ENCODE measurements at places on chromosomes 13 and 19. TPM values are rescaled to one million over a fixed set of nuclear protein-coding genes. Genes with fewer than 3 reads are reported as not detected.

- peak; percentile 90 for DNase-seq
Measured at GRCh38 chr19:33430674-33431277, 57.3 kb downstream of the CEBPG start.

DNA sequence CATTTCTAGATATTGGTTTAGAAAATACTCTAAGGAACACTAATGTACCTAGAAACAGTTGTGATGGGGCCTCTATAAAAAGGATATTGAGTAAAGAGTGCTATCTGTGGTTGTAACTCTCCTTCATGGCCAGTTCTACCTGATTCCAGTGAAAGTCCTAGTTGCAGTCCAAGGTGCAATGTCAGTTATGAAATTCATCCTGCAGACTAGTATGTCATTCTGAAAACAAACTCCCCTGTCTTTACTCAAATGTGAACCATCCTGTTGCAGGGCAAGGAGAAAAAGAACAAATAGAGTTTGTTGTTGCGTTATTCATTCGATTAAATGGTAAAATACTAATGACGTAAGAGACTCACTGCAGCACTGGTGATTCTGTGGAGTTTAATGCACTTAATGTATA is 18.3 kb upstream of the N4BP2L1 start:
- no peak for DNase-seq

GRCh38 chr13:26952551-26953143 is 192.1 kb upstream of the GPR12 start:
- DNase-seq = no peak

DNA sequence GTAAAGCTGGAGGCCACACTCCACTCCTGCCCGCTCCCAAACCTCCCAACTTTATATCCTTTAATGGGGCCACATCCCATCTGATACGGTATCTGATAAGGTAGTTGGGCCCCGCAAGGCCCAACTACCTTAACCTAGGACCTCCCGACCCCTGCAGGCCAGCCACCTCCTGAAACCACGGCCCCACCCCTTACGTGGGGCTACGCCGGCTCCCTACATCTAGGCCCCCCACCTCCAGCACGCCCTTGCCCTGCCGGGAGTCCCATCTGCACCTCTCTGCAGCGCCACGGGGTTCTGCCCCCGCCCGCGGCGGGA is 2.2 kb downstream of the IGFLR1 start:
- no peak for DNase-seq

GRCh38 chr13:106499896-106500295 is 35.6 kb downstream of the EFNB2 start:
- no peak for DNase-seq

DNA sequence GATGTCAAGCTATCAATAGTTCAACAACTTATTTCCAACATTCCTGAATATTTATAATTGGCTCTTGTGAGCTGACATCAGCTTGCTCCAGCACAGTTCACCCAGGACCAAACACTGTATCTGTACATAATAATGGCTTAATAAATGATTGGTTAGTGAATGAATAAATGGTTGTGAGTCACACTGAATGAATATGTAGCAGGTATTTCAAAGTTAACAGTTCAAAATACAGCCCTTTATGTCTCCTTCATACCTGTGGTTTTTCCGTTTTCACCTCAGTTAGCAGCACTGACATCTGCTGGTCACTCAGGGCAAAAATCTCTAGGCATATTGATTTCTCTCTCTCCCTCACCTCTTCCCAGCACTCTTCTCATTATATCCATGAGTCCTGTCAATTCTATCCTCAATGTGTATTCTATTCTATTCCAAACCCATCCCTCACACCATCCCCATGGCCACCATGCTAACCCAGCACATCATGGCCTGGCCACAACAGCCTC is 76.3 kb downstream of the PEG3 start:
- DNase-seq = peak; percentile 30

DNA sequence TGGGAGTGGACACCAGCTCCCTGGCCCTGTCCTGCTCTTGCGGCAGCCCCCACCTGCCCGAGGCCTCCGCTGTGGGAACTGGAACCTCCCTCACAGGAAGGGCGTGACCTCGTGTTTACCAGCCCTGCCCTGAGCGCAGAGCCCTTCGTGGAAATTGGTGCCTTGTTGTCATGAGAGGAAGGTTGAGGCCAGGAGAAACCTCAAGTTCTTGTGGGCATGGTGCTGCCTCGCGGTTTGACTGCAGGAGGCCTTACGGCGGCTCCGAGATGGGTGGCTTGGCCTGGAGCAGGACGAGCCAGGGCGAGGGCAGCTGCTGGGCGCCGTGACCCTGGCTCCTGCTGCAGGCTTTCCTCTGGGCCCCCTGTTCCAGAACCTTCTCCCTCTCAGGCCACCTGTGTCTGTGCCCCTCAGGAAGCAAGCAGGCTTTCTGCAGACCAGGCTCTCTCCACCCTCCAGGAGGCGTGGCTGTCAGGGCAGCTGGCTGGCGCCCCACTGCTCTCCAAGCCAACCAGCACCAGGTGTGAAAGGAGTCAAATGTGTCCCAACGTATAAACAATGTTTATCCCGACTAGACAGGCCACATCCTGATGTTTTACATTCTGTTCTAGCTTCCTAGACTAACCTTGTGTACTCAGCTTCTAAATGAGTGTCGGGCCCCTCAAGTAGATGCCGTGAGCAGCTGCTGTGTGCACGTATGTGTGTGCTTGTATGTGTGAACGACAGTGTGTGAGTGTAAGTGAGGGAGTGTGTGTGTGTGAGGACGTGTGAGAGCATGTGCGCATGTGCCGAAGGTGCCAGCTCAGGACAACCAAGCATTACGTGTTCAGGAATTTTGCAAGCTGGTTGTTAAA is 10.4 kb upstream of the RASA3 start:
- peak; percentile 30 for DNase-seq

GRCh38 chr13:50453188-50453587 is 390.3 kb downstream of the DLEU7 start:
- DNase-seq = no peak

DNA sequence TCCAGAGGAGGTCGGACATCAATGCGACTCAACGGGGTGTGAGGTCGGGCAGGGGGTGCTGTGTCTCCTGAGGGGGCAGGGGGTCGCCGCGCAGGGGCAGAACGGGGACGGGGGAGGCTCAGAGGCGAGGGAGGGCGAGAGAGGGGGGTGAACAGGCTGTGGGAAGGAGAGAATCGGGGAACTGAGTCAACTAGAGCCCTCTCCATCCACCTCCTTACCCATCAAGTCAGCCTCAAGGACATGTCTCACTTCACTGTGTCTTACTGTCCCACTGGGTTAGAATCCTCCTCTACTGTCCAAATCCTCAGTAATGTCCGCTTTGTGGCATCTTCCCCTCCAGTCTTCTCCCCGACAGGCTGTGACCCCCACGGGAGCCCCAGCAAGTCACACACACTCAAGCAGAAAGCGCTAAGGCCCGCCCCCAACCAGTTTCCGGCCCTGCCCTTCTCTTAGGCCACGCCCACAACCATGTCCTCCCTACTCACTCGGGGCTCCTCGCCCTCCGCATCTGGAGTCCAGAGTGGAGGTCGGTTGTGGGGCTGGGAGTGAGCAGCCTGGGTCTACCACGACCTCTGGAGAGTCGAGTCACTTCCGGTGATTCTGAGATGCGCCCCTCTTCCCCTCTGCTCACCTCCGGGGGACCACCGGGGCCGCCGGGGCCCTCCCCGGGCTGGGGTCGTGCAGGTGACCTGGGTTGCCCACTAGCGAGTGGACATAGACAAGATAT is 9.3 kb downstream of the PLEKHA4 start:
- DNase-seq = no peak

- no peak for DNase-seq
Measured at GRCh38 chr13:113451951-113452421, 1.3 kb downstream of the ADPRHL1 start.

DNA sequence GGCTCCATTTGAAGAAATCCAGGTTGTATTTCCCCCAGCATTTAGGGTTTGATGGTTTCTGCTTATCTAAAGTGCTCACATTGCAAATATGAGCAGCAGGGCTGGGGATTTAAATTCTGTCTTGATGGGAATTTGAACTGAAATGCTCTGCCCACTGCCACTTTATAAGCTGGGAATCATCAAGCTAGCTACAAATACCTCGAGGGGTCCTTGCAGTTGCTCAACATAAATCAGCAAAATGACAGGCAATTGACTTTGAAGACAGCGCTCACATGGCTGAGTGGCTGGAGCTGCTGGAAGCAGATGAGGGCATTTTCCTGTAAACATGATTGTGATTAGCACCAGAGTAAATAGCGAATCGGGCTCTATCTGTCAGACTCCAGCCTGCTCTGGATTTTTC is 39.4 kb upstream of the MEDAG start:
- no peak for DNase-seq

- no peak for DNase-seq
Measured at GRCh38 chr19:33497131-33497777, 24.3 kb downstream of the PEPD start.

- DNase-seq = no peak
Measured at GRCh38 chr13:35916146-35916545, 215.0 kb downstream of the DCLK1 start.

GRCh38 chr19:10737722-10738121 is 19.8 kb downstream of the DNM2 start:
- DNase-seq = no peak

OVOL3 gene
- total RNA-seq = not detected

ZGLP1 gene
- total RNA-seq = 0.16 TPM

SMAD9 gene
- 0.10 TPM for total RNA-seq

SLAIN1 gene
- not detected for total RNA-seq

SAE1 gene
- 220 TPM for total RNA-seq

ADGRE1 gene
- total RNA-seq = not detected

GAS6 gene
- total RNA-seq = 1.3 TPM

GJB6 gene
- 1.9 TPM for total RNA-seq

PSG7 gene
- not detected for total RNA-seq

COX6B2 gene
- total RNA-seq = 2.7 TPM

All from HT-29 (cell line).